ENCODE measurements at places on chromosomes 2 and 18.

GRCh38 chr2:182088681-182089320 is 103.1 kb downstream of the PPP1R1C start:
- DNase-seq: no peak

GRCh38 chr2:239966029-239966852 is 58.9 kb downstream of the NDUFA10 start:
- DNase-seq: no peak

DNA sequence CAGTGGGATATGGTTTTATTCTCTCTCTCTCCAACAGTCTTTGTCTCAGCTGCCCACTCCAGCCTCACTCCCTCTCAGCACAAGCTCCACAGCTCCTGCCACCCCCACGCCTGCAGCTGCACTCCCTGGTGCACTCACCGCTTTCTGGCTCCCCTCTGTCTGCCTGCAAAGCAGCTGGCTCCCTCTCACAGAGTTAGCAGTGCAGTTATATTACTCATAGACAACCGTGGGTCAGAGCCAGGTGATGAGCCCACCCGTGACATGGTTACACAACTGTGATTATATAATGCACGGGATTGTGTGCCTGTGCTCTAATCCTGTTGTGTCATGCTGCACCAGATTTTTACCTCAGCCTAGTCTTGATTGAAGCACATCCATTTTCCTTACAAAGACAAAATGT is 276.9 kb upstream of the CHAC2 start:
- DNase-seq: no peak

DNA sequence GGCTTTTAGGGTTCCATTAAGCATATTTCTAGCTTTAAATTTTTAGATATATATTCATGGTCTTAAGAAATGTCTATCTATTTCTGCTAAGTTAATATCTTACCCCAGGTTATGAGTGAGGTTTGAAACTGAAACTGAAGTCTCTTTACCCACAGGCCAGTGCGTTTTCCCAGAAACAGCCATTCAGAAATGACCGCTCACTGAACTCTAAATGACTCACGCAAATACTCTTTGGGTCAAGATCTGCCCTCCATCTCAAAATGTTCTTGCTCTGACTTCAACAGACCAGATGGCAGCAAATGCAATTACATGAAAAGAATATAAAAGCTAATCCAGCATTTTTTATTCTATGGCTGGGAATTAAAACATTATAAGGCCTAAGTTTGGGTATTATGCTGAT is 315.2 kb downstream of the TDRD15 start:
- no peak for DNase-seq

DNA sequence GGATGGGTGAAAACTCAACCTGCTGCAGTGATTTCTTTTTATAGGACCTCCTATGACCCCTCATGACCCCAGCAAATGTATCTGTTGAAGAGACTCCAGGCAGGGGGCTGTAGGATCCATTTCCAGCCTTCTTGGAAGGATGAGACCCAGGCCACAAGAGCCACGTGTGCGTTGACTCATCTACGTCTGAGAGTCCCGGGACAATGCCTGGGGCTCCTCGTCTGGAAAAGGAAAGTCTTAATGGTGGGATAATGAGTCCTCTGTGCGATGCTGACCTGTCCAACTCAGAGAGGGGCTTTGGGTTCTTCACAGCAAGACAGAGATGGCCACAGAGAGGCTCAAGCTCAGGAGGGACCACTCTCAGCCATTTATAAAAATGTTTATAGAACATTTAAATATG is 80.8 kb downstream of the SMIM21 start:
- no peak for DNase-seq

GRCh38 chr18:73879766-73880165 is 267.9 kb downstream of the FBXO15 start:
- no peak for DNase-seq

DNA sequence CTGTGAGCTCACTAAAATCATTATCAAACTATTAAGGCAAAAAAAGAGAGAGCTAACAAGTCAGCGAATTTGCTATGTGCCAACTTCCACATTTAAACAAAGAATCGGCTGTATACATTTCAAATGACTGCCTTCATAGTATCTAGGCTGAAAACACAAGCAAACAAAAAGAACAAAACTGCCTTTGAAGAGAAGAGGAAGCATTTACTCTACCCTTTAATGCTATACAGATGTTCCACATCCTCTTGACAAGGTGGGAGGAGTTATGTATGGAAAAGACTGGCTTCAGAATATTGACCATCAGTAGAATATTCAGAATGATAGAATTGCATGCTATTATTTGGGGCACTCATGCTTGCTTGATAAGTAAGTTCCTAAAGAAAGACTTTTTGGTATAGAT is 741.7 kb downstream of the PLCL1 start:
- DNase-seq: no peak

GRCh38 chr2:204030322-204030721 is 93.8 kb downstream of the ICOS start:
- no peak for DNase-seq

Data from WTC11 (cell line).